ENCODE measurements at places on chromosomes 4 and X.

DNA sequence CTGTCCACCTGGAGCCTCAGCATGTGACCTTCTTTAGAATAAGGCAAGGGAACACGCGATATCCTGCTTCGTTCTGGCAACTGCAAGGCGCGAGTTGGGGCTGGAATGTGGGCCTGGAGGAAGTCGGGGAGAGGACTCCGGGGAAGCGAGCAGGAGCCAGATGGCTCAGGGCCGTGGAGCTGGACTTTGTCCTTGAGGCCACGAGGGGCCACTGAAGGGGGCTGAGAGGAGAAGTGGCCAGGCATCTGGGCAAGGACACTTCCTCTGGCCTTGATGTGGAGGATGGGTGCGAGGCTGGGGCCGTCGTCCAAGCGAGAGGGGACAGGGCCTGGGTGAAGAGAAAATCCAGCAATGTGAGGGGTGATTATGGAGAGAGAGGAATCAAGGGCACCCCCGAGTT, 12.2 kb upstream of the DUSP9 start:
- DNase-seq = no peak

GRCh38 chr4:89410687-89411086, 103.1 kb upstream of the GPRIN3 start:
- no peak for DNase-seq

DNA sequence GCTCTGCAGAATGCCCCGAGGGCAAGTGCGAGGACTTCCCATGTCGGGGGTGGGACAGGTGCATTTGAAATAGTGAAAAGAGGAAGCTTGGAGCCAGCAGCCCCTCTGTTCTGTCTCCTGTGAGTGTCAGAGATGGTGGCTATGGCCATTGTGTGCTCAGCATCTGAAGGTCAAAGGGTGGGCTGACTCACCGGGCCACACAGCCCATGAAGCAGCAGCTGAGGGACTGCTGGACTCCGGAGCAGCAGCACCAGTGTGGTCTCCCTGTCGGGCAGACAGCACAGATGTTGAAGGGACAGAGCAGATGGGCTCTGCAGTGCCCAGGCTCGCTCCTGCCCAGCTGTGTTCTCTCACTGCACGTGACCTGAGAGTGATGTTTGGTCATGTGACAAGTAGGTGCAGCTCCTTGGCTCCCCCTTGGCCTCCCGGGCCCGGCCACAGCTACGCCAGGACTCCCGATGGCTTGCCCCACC, 53.5 kb downstream of the TBC1D14 start:
- DNase-seq = no peak

- DNase-seq = no peak
These were observed 95.6 kb upstream of the WDR17 start for GRCh38 chr4:175970072-175970471.

DNA sequence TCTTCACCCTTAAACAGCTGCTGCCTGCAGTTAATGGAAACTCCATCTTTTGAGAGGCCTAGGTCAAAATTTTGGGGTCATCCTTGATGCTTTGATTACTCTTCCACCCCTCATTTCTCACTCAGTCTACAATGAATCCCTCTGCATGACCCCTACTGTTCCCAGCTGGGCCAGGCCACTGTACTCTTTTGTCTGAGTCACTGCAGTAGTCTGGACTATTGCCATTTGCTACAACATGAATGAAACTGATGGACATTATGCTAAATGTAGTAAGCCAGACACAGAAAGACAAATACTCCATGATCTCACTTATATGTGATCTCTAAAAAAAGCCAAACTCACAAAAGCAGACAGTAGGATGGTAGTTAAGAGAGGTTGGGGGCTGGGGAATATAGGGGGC, 28.3 kb downstream of the STK32B start:
- DNase-seq = no peak

GRCh38 chr4:188955066-188955465, 815.8 kb downstream of the TRIML1 start:
- no peak for DNase-seq

GRCh38 chr4:5719350-5720055, 8.5 kb downstream of the EVC start:
- DNase-seq = no peak

DNA sequence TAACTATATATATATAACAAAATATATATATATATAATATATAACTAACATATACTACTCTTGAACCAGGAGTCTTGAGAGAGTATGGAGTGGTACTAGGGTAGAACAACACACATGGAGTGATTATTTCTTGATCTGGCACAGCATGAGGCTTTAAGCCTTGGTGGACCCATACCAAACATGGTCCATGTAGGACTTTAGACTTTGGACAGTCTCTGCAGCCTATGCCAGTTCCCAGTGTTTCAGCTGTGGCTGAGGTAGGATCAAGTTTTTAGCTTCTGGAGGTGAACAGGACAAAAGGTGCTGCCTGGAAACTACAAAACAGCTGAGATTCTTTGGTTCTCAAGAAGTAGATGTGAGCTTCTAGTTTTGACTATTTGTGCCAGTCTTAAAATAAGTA, 20.6 kb downstream of the CORIN start:
- no peak for DNase-seq

- no peak for DNase-seq
These were observed 395 bp downstream of the RAB28 start for GRCh38 chr4:13483768-13484121.

- DNase-seq = no peak
These were observed 725 bp upstream of the CXCL1 start for GRCh38 chr4:73868206-73869129.

GRCh38 chr4:128451270-128451905, 163.8 kb upstream of the PGRMC2 start:
- DNase-seq = no peak

GRCh38 chrX:114626323-114626722, 42.4 kb downstream of the HTR2C start:
- DNase-seq = no peak

DNA sequence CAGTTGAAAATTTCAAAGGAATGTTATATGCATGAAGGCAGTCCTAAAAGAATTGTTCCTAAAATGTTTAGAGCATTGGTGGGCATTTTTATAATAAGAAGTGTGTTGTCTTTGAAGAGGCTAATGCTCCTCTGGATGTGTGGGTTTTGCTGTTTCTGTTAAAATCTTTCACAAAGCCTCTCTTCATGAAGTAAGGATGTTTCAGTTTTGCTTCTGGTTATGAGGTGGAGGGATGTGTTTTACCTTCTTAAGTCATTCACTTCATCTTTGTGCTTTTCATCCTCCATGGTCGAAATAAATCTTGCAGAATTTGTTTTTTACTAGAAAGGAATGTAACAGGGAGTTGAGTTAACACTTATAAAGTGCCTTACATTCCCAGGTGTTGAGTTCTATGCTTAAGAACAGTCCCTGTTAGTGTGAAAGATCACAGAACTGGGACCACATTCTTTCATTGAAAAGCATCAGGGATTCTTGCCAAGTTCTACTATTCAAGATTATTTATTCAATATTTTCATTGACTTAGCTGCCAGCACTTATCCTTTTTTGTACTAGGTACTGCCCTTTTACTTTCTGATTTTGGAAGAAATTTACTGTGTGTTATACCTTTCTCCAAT, 21.1 kb downstream of the FHIP1A start:
- no peak for DNase-seq

DNA sequence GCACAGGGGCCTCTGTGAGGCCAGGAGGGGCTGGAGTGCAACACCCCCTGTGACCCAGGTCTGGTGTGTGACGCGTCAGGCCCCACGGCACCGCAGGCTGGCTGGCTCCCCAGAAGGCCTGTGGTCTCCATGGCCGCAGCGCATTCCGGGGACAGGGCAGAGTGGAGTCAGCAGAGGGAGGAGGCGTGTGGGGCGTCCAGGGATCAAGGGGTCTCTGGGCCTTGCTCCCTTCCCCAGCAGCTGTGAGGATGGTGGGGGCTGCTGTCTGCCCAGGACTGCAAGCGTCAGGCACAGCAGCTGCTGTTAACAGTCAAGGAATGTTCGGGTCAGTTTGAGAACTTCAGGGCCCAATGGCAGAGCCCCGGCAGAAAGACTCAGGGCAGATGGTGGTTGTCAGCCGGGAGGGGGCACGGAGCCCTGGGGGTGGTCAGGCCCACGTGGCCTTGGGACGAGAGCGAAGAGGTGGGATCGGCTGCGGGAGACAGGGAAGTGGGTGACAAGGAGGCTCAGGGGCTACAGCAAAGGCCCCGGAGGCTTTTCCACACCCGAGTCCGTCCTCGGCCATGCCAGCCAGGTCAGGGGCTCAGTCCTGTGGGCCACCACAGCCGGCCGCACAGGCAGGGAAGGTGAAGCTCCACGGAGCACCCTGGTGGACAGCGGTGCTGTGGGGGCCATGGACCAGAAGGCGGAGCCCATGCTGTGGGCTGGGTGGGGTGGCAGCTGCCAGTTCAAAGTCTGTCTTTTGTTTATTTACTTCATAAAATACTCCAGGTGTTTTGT, 18.3 kb downstream of the PCGF3 start:
- no peak for DNase-seq

DNA sequence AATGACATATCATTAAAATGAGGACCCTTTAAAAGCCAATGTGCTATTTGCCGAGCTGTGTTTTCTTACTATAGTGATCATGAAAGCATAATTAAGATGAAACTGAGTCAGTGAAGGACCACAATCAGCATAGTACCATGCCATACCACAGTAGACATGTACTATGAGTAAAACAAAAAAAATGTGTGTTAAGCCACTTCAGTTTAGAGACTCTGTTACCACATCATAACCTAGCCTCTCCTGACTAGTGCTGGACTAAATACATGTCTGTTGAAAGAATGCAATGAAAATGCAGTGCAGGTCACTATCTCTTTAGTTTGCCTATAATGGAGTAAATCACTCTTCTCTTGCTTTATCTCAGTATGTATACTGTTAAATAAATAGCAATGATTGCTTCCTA, 12.3 kb upstream of the DDX53 start:
- no peak for DNase-seq

DNA sequence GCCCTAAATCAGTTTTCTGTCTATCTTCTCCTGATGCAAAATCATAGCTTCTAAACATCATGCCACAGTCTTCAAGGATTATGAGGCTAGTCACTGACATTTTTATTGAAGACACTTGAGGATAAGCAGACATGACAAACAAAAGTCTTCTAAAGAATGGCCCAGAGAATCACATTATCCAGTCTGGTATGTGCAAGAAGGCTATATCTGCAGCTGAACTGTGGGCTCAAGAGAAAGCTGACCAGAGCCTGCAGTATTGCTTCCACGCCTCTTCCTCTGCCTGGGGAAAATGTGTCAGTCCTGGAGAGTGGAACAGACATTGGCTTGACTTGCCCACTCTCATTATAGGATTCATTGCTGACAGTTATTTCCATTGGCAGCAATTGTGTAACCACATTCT, 553.5 kb downstream of the SPOCK3 start:
- DNase-seq = no peak

- DNase-seq = no peak
These were observed 9.2 kb upstream of the GYG2 start for GRCh38 chrX:2819345-2820135.

GRCh38 chrX:84475596-84475995, 26.7 kb downstream of the HDX start:
- no peak for DNase-seq

DNA sequence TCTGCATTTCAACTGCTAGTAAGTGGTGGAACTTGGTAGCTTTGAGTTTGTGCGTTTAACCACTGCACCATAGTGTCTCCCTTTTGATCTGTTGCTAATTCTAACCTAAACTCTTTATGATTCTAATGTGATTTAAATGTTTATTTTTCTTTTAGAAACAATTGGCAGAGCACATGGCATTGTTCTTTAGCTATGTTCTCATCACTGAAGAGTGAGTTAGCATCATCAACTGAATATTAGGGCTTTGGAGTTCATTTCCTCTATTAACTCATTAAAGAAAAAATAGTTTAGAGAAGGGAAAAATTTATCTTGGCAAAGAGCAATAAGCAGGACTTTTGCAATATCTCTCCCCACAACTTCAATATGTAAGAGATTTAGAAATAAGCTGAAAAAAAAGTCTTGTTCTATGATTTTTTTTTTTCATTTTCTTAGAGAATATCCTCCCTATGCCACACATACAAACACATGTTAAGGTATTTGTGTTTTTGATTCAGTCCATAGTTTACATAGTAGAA, 25.7 kb downstream of the CPEB2 start:
- no peak for DNase-seq

DNA sequence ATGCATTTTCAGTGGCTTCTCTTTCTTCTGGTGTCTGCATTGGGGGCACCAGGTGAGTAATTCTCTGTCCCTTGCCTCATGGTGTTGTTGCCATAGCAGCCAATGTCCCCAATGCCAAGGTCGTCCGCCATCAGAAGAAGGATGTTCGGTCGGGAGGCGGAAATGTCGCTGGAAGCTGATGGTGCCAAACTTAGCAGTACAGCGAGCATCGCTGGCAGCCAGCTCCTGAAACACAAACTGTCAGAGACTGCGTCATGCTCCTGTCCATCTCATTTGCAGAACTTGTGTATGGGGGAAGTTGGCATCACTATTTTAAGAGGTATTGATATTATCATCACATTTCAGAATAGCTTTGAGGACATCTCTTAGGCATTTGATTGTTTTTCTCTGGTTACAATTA, 29.1 kb upstream of the ARSD start:
- DNase-seq = no peak

DNA sequence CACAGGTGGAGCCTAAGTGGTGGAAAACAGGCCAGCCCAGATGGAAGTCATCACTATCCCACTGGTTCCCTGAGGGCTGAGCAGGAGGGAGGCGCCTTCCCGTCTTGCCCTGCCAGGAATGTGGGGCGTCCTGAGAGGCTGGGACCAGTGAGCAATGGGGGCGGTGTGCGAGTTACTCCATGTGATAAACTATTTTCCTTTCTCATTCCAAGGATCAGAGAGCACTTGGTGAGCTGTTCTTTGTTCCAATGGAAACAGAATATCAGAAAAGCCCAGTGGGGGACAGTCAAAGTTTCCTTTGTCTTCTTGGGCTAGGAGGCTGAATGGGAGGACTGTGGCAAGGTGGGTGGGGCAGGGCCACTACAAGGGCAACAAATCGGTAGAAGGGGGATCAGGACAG, 86.2 kb downstream of the NHSL2 start:
- DNase-seq = no peak

DNA sequence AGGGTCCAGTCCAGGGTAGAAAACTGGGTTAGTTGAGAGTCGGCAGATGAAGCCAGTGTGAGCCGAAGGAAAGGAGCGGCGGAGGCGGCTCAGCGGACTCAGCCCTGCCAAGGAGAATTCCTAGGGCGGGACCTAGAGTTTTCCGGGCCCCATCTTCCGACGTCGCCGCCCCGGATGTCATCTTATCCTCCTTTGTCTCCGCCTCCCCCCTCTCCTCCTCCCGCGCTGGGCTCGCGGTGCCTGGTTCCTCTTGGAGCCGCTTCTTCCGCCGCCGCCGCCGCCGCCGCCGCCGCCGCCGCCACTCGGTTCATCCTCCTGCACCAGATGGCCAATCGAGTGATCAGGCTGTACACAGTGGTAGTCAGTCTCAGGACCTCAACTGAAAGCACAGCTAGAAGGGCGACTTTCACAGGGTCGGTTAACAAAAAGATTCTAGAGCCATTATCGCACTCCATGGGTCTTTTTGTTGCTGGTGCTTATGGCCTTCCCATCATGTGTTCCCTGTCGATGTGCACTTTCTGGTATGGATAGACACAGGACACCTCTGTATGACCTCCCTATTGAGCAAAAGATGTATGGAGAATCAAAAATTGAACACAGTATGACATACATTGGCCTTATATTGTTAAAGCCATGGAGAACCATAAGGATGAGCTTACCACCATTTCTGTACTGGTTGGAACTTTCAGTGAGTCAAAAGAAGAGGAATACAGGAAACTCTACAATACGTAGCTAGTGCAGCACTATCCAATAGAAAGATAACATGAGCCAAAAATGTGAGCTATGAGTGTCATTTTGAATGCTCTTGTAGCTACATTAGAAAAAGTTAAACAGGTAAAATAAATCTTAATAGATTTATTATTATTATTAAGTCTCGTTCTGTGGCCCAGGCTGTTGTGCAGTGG, 32.4 kb upstream of the THOC2 start:
- DNase-seq = peak; percentile 61
